Stimulated activated CD8-positive, alpha-beta memory T cell treated with anti-CD3 and anti-CD28 coated beads, Interleukin-15, amount 100 ng/mL, for 4 hours (primary cell): ENCODE measurements at places on chromosomes 2 and 18.
A peak's percentile ranks its signal among the peaks of the same experiment; 100 is the strongest.

- no peak for DNase-seq
These were observed 40.2 kb upstream of the COPS8 start for GRCh38 chr2:237045449-237045848.

- DNase-seq = no peak
These were observed 187.8 kb downstream of the FTCDNL1 start for GRCh38 chr2:199663157-199663556.

DNA sequence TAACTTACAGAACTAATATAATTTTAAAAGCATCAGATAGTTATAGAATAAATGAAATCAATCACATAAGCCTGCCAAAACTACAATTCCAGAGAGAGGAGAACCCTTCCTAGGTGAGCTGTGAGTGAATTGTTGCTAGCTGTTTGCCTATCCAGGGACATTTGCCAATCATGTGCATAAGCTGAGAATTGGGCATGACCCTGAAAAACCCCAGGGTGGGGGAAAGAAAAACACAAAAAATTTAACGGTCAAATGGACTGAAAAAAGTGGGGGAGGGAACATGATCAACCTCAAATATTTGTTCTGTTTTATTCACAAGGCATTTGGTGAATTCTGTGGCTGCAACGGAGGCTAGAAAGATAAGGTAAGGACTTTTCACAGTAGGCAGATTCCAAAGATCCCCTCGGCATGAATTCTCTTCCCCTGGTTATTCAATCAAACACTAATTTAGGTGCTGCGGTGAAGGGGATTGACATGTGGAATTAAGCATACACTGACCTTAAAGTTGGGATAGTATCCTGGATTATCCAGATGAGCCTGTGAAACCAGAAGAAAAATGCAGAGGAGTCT lies 203.9 kb upstream of the RGPD4 start:
- no peak for DNase-seq

DNA sequence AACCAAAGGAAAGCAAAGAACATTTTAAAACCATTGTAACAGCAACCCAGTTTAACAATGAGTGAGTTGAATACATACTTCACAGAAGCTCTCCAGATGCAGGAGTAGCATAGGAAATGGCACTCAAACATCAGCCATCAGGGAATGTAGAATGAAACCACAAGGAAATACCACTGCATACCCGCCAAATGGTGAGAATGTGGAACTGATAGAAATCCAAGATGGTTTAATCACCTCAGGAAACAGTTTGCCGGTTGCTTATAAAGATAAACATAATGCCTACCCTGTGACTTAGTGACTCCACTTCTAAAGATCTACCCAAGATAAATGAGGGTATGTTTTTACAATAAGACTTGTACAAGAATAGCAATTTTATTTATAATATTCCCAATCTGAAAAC lies 132.0 kb downstream of the GALNT1 start:
- no peak for DNase-seq

GRCh38 chr2:34176693-34177092 lies 577.6 kb upstream of the FAM98A start:
- DNase-seq = no peak

DNA sequence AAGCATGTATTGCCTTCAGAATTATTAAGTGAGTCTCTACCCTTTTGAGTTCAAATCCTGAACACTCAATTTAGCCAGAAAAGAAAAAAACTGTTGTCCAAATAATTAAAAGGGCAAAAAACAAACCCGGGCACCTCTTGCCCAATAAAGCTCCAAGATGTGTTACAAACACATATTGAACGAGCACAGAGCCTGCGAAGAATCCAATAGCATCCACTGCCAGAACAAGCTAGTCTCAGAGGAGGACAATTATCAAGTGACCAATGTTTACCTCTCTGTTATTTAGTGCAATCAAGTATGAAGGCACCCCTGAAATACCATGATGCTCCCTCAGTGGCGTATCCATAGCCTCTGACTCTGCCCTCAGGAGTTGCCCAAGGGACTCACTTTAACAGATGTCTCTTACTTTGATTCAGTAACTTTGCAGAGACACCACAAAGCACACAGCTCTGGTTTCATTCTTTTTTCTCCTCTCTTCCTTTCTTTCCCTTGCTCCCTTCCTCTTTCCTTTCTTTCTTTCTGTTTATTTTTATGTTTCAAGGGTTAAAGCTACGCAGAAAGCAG lies 93.5 kb upstream of the SPATS2L start:
- DNase-seq = no peak

GRCh38 chr2:201269764-201270163 lies 9.4 kb downstream of the CASP8 start:
- no peak for DNase-seq

DNA sequence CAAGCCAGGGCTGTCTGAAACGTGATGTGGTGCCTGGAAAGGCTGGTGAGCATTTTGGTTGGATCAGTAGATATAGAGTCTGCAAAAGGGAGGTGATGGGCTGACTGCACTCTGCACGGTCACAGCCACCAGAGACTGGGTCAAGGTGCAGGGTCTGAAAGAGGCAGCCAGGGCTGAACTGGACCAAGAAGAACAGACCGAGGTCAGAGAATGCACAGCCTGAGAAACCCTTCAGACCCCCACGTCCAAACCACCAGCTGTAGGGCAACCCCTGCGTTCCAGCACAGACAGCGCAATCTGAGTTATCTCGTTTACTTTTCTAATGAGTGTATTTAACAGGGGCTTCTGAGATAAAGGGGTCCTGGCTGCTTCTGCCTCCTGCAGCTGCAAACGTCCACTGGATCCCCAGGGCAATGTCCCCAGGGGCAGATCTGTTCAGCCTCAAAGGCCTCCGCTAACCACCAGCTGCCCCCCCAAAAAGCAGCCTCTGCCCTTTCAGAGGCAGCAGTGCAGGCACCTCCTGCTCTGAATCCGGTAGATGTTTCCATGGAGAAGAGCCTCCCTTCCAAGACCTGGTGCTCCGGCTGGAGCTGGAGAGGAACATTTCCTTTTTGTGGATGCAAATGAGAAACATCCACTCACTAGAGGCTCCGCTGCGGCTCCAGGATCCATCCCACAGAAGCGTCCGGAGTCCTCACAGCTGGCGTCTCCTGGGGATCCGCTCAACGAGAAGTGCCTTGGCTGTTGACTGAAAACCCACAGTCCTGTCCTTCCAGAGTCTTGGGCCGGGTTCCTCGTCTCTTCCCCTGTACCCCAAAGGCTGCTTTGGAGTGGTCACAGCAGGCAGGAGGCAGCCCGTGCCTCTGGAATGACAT lies 970 bp upstream of the KCNG2 start:
- no peak for DNase-seq

- no peak for DNase-seq
These were observed 151.8 kb downstream of the ANKRD30BL start for GRCh38 chr2:132009874-132010521.

GRCh38 chr2:154813636-154814035 lies 115.1 kb downstream of the KCNJ3 start:
- DNase-seq = no peak

GRCh38 chr2:72893594-72894319 lies 6.5 kb downstream of the SPR start:
- DNase-seq = no peak

DNA sequence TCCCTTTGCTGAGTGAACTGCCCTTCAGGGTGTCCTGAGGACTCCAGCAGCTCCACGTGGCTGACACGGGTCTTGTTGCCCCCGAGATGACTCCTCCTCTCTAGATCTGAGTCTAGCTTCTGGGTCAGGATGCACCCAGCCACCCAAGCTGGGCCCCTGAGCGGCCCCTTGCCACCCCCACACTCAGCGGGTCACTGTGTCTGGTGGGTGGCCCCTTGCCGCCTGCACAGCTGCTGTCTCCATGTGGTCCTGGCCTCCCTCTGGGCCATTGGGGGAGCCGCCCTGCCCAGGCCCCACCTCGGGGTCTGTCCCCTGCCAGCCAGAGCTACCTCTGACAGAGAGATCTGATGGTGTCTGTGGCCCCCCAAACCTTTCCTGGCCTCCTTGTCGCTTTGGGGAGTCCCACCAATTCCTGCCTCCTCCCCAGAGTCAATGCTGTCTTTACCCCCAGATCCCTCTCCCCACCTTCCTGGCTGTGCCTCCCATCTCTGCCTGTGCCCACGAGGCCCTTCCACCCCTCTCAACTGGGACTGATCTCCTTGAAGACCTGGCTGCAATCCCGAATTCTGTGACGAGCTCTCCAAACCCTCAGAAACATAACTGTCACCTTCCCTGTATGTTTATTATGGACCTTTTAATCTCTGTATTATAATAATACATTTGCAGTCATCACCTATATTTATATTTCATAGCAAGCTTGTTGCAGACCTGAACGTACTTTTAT lies 46.5 kb downstream of the TWIST2 start:
- DNase-seq = no peak

GRCh38 chr2:128445523-128445900 lies 126.8 kb upstream of the HS6ST1 start:
- DNase-seq = no peak

DNA sequence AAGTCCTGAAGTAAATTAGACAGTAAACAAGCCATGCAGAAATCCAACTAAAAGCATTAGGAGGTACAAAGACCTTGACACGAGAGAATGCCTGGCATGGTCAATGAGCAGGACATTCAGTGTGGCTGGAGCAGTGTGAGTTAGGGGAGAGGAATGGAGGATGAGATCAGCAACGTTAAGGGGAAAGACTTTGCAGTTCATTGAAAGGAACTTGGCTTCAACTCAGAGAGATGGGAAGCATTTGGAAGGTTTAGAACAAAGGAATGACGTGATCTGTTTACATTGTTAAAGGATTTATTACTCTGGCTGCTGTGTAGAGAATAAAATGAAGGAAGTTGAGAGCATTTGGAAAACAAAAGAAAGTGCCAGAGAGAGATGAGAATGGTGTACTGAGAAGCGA lies 621.3 kb downstream of the XIRP2 start:
- DNase-seq = no peak

- no peak for DNase-seq
These were observed 816 bp downstream of the SCTR start for GRCh38 chr2:119523383-119523951.

DNA sequence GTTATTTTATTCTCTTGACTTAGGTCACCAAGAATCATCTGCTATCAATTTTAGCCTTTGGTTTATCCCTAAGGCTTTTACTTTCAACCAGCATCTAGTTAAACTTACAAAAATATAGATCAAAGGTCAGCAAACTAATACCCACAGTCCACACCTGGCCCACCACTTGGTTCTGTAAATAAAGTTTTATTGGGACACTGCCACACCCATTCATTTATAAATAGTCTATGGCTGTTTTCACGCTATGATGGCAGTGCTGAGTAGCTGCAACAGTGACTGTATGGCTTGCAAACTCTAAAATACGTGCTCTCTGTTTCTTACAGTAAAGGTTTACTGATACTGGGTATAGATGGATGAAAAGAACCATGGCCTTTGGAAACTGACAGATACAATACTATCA lies 107.0 kb downstream of the MEP1B start:
- DNase-seq = no peak

DNA sequence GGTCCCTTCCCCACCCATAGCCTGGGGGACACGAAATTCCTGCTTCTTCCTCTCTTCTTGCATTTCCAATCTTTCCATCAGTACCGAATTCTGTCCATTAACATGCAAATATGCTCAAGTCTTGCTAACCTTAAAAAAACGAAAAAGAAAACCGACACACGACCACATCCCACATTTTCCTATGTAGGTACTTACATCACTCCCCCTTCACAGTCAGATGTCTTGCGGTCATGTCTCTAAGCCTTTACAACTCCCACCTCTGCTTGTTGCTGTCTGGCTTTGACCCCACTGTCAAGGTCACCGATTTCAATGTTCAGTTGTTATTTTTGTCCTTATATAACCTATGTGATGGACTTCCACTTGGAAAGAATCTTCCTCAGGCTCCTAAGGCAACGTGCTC lies 219.4 kb downstream of the NAPG start:
- DNase-seq = no peak

- no peak for DNase-seq
These were observed 28.9 kb upstream of the TOGARAM2 start for GRCh38 chr2:28951910-28952835.

- no peak for DNase-seq
These were observed 197.1 kb downstream of the EN1 start for GRCh38 chr2:118650327-118650726.

DNA sequence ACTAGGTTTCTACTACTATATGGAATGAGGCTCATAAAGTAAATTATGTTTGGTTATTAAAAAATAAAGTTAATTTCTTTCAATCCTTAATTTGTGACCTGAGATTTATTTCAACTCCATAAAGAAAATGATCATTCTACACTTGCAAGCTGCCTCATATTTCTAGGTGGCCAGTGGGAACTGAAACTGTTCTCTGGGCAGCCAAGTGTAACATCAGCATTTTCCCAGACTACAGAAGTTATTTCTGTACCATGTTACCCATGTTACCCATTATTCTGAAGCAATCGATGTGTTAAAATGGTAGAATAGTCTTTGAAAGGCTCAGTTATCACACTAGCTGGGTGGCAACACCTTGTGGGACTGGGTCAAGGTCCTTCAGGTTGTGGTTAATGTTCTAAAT lies 139.3 kb upstream of the FBXO11 start:
- no peak for DNase-seq

DNA sequence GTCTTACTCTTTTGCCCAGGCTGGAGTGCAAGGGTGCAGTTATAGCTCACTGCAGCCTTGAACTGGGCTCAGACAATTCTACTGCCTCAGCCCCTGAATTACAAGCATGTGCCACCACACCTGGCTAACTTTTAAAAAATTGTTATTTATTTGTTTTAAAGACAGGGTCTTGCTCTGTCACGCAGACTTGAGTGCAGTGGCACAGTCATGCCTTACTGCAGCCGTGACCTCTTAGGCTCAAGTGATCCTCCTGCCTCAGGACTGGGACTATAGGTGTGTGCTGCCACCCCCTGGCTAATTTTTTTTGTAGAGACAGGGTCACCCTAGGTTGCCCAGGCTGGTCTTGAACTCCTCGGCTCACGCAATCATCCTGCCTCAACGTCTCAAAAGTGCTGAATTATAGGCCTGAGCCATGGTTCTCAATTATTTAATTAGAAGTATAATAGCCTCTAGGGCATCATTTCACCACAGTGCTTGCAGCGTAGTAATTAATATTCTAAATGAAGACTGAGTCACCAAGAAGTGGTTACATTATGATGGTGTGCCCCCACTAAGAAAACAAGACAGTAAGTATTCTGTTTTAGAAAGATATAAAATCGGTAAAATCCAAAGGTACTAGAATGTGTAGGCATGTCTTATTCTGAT lies 69.6 kb downstream of the EML4 start:
- DNase-seq = peak; percentile 13

GRCh38 chr2:45258311-45258710 lies 249.1 kb upstream of the SIX2 start:
- DNase-seq = no peak
